MG63 (cell line): ENCODE measurements at places on chromosomes 2 and 18.

DNA sequence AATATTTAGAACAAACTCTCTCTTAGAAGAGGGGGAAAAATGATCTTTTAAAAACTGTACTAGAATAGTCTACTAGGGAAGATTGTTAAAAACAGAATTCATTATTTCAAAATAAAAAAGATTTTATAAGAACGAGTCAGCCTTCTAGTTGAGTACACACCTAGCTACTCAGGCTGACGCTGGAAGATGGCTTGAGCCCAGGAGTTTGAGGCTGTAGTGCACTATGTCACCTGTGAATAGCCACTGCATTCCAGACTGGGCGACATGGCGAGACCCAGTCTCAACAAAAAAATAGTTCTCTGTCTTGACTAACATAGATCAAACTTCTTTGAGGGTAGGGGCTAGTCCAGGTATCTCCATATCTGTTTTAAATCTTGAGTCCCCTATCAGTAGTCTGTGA, 33.9 kb downstream of the ERLEC1 start:
- DNase-seq: no peak

DNA sequence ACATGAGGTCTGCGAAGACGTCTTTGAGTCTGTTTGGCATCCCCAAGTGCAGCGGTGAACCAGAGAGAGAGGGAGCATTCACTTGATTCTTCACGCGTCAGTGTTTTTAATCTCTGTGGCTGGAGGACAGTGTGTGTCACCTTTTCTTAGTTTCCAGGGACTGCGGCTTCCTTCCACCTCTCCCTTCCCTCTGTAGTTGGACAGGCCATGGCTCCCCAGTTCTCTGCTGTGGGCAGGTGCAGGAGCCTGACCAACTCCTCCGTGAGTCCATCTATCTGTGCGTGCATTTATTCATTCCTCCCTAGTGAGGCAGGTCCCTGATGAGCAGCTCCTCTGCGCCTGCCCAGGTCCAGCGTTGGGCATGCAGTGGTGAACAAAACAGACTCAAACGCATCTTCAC, 42.9 kb downstream of the AGAP1 start:
- no peak for DNase-seq

DNA sequence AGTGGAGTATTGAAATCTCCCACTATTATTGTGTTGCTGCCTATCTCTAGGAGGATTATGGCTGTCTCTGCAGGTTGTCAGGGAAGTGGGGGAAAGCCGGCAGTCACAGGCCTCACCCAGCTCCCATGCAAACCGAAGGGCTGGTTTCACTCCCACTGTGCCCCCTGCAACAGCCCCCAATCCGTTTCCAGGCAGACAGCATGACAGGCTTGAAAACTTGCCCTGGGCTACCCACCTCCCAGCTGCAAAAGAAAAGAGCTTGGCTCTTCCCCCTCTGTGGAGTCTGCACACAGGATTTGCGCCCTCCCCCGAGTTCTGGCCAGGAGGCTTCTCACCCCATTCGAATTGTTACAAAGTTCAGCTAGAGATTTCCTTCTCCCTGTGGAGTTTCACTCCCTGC, 87.4 kb upstream of the MSTN start:
- DNase-seq: no peak

DNA sequence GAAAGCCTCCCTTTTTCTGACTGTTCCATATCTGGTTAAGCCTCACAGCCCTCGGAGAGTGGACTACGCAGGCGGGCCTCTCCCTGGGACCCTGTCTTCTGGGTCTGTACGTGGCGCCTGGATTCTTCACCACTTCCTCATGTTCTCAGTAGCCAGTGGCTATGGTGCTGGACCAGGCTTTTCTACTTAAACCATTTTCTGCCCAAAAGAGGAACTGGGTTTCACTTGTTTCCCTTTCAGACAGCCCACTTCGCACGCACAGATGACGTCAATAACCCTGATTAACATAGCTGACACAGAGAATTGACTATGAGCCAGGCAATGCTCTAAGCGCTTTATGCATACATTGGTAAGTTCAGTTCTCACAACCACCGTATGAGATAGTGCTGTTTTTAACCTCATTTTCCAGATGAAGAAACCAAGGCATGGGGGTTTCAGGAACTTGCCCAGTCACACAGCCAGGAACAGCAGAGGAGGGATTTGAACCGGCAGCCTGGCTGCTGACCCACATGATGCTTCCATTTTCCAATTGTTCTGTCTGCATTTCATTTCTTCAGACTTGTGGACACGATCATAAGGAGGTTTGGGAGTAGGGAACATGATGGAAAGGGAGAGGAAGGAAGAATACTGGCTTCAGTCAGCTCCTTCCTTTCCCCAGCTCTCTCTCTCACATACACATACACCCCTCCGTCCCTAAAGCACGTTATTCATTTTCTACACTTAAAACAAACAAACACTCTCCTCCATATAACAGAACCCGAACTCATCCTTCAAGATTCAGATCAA, 41.7 kb downstream of the MYOM1 start:
- DNase-seq: peak; percentile 8

GRCh38 chr2:122322815-122323214, 567.4 kb downstream of the TSN start:
- no peak for DNase-seq

- DNase-seq: no peak
These were observed 4.1 kb downstream of the GREB1 start for GRCh38 chr2:11537951-11538350.

DNA sequence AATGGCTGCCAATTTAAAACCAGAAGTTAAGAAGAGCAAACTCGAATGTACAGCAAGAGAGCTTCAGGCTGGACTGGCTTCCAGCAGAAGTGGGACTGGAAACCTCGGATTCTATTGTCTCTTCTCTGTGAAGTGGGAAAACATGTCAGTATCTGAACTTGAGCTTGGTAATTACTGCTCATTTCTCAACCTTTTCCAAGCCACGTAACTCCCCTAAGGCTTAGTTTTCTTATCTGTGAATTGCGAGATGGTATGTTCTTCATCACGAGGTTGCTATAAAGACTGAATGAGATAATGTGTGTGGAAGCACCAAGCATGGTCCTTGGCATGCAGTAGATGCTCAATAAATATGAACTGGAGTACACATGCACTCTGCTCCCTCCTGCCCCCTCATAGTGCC, 259.4 kb upstream of the SPRED2 start:
- DNase-seq: no peak

GRCh38 chr2:180507028-180507427, 473.4 kb upstream of the UBE2E3 start:
- DNase-seq: no peak

DNA sequence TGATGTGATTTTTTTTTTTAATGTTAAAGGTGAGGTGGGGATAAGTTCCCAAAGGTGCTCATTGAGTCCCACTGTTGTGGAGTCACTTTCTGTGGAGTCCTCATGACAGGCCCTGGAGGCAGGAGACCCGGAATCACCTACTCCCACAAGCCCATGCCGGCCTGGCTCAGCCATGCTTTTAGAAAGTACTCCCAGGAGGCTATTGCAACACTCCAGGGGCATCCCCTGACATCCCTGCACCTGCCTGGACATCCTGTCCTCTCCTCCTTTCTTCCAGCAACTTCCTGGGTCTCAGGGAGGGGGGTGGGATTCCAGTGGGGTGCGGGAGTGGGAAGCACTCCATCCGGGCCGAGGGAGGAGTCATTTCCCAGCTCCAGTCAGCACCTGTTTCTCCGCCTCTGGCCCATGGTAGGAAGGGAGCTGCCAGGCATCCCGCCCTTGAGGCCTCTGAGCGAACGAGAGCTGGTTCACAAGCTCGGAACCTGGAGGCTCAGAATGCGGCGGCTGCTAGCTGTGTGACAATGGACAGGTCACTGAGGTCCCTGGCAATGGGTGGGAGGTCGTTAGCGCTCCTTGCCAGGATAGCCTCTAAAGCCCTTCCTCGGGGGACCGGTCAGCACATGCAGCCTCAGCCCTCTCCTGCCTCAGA, 163.9 kb upstream of the ID2 start:
- DNase-seq: no peak

- DNase-seq: no peak
These were observed 550.9 kb upstream of the PKDCC start for GRCh38 chr2:41496908-41497307.

DNA sequence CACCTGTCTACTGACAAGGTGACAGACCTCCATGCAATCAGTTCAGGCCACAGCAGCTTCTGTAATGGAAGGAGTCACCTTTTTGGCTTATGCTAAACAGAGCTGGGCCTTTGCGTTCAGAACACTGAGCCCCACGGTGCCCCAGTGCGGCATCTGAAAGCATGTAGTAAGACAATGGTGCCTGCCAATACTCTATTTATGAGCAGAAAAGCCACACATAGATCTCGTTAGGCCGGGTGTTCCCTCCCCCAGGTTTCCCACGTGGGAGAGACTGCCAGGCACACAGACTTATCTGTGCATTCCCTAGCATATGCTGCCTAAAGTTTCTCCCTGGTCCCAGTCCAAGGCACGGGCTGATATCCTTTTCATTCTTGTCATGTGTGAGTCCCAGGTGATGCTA, 150.9 kb downstream of the ACTR3 start:
- no peak for DNase-seq

- DNase-seq: no peak
These were observed 14.6 kb downstream of the ASAP2 start for GRCh38 chr2:9221223-9221622.

GRCh38 chr2:12641441-12641840, 75.3 kb upstream of the TRIB2 start:
- no peak for DNase-seq

- no peak for DNase-seq
These were observed 26.3 kb downstream of the ANO7 start for GRCh38 chr2:241214766-241215165.

- DNase-seq: no peak
These were observed 8.9 kb downstream of the BIN1 start for GRCh38 chr2:127097841-127098651.

GRCh38 chr2:110931648-110932047, 189.1 kb upstream of the BCL2L11 start:
- no peak for DNase-seq

- DNase-seq: peak; percentile 72
These were observed 781 bp upstream of the SOX11 start for GRCh38 chr2:5691221-5691984.

DNA sequence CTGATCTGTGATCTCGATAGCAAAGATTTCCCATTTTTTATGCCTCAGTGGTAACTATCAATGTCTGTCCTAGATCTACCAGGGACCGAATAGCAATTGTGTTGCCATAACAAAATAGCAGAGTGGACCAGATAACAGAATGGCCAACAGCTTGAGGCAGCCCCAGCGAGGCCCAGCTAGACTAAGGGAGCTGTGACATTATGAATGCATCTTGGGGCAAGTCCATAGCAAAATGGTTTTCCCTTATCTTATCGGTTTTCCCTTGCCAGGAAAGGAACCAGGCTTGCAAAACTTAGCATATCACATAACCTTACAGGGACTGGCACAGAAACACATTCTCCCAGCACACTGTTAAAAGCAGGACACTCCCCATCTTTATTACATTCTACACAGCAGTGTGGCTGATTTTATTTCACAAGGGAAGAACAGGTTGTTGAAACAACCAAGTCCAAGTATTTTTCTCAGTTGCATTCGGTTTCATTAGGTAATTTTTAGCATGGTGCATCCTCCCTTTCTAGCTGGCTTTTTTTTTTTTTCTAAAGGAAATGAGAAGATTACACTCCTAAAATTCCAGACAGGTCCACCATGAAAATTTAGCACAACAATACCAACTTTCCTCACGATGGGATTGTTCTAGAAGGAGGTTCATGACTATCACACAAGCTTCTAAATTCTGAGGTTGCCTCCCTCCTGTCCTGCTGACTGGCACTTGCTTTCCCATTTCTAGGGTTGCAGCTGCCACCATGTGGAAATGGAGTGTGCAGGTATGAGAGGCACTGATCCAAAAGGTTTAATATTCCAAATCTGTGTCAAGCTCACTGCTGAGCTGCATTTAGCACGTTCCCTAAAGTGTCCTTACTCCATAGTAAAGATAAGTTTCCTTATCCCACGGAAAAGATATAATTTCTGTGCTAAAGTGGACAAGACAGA, 97.0 kb upstream of the SLC35G4 start:
- peak; percentile 30 for DNase-seq

DNA sequence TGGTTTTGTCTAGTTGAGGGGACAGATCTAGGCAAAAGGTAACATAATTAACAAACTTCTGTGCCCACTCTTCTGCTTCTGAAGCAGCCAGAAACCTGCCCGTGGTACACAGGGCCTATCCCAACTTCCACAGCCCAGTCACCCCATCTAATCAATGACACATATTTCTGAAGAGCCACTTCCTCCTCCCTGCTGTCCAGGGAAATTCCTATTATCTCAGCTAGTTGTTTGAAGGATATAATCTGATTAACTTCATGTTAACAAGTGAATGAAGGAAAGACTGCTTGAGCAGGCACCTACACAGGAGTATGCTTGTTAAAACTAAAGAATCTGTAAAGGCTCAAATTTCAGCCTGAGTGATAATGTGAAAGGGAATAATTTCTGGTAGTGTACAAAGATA, 61.4 kb downstream of the CCDC148 start:
- peak; percentile 9 for DNase-seq

DNA sequence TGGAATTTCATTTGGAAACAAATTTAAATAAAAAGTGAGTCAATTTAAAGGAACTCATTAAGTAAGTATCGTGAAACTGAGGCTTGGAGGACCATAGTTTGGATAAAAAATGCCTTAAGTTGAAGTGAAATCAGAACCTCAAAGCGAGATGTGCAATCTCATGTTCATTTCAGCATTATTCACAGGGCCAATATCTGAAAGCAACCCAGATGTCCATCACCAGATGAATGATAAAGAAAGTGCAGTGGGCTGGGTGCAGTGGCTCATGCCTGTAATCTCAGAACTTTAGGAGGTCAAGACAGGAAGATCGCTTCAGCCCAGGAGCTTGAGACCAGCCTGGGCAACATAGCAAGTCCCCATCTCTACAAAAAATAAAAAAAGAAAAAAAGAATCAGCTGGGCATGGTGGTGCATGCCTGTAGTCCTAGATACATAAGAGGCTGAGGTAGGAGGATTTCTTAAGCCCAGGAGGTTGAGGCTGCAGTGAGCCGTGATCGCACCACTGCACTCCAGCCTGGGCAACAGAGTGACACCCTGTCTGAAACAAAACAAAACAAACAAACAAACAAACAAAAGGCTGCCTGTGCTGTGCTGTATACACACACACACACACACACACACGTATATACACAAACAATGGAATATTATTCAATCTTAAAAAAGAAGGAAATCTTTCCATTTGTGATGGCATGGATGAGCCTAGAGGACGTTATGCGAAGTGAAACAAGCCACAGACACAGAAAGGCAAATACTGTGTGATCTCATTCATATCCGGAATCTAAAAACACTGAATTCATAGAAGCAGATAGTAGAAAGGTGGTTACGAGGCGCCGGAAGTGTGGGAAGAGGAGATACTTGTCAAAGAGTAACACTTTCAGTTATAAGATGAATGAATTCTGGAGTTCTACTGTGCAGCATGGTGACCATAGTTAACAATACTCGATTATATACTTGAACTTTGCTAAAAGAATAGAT, 14.5 kb downstream of the SH3RF3 start:
- no peak for DNase-seq

GRCh38 chr2:191866195-191866594, 19.3 kb upstream of the CAVIN2 start:
- no peak for DNase-seq

DNA sequence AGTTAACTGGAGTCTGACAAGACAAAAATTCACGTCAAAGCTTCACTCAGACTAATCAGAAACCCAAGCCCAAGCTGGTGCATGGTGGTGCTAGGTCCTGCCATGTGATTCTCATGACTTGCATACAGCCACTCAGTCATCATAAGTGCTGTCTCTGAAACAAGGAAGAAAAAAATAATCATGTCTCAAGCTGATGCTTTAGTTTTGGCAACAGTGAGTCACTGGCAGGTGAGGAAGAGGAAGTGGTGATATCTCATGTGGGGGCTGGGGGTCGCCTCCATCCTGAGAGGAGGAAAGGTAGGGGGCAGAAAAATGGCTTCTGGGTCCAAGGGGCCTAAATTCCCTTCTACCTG, 136.3 kb downstream of the TMEM163 start:
- no peak for DNase-seq

GRCh38 chr2:130963849-130964793, 127.4 kb downstream of the ARHGEF4 start:
- peak; percentile 28 for DNase-seq
